ENCODE measurements at places on chromosomes 2 and 18.
A peak's percentile ranks its signal among the peaks of the same experiment; 100 is the strongest.

DNA sequence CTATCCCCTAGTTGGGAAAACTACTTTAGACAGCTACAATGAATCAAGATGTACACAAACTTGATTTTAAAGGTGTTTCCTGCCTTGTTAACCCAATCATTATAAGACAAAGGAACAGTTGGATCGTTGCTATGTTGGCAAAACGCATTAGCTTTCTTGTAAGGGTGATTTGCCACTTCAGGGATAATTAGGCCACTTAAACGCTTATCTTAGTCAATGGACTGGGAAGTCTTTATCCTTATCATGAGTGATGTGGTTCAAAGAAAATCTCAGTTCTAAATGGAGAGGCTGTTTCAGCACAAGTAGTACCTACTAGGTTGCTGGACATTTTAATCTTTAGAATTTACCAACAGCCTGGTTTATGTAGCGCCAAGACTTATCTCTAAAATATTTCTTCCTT, 406.1 kb upstream of the MEX3C start:
- DNase-seq: no peak

DNA sequence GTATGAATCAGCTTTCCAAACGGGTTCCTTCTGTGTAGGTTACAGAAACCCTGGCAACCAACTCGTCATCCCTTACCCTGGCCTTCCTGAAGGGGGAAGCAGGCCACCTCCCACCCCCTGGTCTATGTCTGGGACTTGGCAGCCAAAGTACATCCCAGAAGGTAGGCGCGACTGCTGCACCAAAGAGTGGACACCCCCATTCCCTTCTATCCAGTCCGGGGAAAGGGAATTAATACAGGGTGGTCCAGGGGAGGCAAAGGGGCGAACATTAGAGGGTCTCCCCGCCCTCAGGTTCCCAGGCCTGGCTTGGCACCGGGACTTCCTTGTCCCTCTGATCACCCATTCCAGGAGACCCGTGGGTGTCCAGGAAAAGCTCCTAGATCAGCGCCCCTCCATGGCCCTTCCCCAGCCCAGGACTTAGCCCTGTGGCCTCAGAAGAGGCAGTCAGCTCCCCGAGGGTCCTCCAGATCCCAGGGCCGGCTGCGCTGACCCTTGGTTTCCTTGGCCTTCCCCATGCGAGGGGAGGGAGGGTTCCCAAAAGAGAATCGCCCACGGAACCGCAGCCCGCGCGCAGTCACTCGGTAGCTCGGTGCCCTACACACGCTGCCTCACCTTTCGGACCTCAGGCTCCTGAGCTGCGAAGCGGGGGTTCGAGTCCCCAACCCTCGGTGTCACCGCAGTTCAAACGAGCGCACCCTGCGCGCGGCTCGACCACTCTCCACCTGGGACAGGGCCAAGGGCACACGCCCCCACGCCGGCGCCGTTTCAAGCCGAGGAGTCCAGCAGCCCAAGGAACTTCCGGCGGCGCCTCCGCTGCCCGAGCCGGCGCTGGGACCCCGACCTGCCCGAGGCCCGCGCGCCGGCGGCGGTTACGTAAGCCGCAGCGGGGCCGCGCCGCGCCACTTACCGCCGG, at the start of gene PER2:
Gene PER2 (minus strand): TSS at position 874 of the 913 bp plus-strand sequence. CDS start 10,674 bp downstream, outside the sequence.
- peak; percentile 47 for DNase-seq

- DNase-seq: no peak
Measured at GRCh38 chr2:180385601-180386201, 378.6 kb upstream of the CWC22 start.

- no peak for DNase-seq
Measured at GRCh38 chr2:37896319-37896718, 28.8 kb upstream of the RMDN2 start.

GRCh38 chr18:52670896-52671295, 330.9 kb downstream of the DCC start:
- DNase-seq: no peak

GRCh38 chr18:55853268-55853667, 265.3 kb upstream of the TCF4 start:
- no peak for DNase-seq

GRCh38 chr2:37274359-37274965, 43.0 kb downstream of the NDUFAF7 start:
- DNase-seq: no peak

DNA sequence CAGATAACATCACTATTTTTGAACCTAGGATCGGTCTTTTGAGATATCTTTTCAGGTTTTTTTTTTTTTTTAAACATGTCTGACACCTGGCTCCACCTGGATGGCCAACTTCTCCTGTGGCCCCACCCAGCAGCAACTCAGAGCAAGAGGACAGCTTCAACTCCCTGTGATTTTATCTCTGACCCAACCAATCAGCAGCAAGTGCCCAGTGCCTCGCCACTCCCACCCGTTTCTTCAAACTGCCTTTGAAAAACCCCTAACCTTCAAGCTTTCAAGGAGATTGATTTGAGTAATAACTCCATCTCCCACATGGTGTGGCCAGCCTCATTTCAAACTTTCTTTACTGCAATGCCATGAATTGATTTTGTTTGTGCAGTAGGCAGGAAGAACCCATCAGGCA, 19.0 kb downstream of the MYO3B start:
- no peak for DNase-seq

GRCh38 chr2:56475191-56475590, 291.4 kb downstream of the CCDC85A start:
- no peak for DNase-seq

DNA sequence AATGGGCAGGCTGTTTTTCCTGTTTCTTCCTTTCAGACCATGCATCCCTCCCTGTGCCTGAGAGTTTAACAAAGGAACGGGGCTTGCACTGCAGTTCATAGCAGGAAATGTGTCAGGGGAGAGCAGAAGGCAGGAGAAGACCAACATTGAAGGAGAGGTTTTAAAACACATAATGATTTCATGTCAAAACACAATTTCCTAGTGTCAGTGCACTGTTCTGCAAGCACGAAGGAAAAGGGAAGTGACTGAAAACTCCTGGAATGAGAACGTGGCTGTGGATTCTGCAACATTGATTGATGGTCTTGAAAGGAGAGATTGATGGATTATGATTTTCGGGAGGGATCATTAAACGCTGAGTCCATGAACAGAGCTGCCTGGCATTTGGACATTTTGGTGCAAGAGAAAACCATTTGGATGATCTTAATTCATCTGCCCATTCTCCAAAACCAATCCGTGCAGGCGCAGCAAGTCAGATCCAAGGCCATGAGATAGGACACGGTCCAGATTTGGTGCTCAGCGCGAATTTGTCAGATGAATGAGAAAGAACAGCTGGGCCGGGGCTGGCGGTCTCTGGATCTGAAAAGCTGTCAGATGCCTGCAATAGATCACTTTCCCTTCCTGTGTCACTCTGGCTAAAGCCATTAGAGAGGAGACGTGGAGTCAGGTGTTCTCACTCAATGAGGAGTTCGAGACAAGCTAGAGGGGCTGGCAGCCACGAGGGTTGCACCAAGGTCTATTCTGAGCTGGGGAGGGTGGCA, 38.4 kb downstream of the C1QL2 start:
- DNase-seq: no peak

DNA sequence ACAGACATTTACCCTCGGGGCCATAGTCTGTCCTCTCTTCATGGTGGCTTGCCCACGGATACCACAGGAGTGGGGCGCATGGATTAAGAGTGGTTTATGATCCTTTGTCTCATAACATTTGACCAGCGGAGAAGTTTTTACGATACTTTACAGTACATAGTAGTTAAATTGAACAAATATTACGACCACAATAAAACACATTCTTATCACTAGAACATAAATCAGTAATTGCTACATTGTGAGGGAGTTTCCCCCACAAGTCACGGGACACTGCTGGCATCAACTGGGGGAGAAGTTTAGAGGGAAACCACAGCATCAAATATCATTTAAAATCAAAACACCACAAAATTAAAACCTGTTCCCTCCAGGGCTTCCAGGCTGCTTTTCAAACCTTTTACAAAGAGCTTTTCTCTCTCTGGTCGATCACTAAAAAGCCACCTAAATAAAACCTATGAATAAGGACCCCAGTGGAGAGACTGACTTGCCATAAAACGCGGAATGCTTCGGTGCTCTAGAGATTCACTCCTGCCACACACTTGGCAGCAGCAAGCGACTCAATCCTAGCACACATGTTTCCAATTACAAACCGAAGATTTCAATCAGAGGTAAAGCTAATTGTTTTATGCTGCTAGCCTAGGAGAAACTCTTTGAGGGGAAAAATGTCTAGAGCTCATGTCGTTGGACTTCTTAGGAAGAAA, 173.7 kb upstream of the HNRNPA3 start:
- no peak for DNase-seq

- DNase-seq: no peak
Measured at GRCh38 chr2:190599546-190600220, 49.2 kb upstream of the NAB1 start.

- no peak for DNase-seq
Measured at GRCh38 chr18:45666006-45666405, 50.7 kb downstream of the SLC14A2 start.
